ENCODE measurements at places on chromosomes 16 and 17.
A peak's percentile ranks its signal among the peaks of the same experiment; 100 is the strongest.

DNA sequence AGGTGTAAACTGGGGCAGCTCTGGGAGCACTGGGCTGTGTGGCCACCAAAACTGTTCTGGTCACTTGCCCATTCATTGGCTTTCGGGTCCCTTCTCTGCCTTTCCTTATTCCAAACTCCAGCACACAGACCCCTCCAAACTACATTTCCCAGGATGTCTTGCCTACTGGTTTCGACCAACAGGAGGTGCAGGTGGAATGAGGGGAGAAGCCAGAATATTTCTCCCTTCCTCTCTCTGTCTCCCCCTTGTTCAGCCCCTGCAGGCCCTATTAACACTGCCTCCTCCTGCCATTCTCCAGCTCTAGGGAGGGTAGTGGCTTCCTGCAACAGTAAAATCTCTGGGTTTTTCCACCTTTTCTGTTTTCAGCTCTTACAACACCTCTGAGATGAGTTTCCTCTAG lies 13.2 kb upstream of the NAGPA start:
- DNase-seq = no peak

DNA sequence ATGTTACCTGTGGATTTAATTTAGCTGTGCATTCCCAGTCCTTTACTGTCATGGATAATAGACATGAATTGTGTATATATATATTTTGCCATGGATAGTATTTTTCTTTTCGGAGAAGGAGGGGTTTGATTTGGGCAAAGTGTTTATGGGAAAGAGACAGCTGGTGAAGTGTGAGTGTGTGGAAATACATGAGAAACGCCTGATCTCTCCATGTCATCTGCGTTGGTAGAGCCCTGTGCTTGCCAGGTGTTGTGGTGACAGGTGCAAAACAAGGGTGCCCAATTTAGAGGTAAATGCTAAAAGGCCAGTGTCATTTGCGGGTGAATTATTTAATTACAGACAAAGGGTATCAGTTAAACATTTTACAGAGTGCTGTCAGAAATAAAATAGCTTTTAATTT lies 23.4 kb downstream of the NDEL1 start:
- no peak for DNase-seq

- no peak for DNase-seq
These were observed 17.2 kb downstream of the USP7 start for GRCh38 chr16:8946544-8946943.

- no peak for DNase-seq
These were observed 53.3 kb upstream of the KCNJ16 start for GRCh38 chr17:70021726-70022125.

GRCh38 chr17:36697903-36698530 lies 96.6 kb downstream of the MRM1 start:
- DNase-seq = no peak

- DNase-seq = no peak
These were observed 31.7 kb downstream of the IL21R start for GRCh38 chr16:27433636-27434035.

DNA sequence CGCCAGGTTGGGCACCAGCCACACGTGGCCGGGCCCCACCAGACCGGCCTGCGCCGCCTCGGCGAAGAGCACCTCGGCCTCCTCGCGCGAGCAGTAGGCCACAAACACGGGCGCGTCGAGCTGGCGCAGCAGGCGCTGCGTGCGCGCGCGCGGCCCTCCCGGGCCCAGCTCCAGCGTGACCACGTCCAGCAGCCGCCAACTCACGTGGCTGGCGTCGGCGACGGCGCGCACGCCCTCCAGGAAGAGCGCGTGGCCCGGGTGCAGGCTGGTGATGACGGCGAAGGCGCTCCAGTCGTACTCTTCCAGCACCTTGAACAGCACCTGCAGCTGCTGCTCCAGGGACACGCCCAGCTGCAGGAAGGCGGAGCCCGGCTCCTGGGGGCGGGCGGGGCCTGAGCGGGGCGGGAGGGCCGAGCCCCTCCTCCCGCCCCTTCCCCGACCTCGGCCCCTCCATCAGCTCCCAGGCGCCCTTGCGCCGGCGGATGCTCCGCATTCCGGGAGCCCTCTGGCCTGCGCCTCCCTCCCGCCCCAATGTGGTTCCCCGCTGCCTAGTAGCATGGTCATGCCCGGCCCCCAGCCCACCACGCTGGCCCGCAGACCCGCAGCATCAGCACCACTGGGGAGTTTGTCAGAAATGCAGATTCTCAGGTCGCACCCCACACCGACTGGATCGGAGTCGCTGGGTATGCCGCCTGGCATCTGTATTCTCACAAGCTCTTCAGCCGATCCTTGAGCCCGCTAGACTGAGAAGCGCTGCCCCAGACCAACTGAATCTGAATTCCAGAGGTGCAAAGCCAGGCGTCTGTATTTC lies 7.2 kb downstream of the GRIN2C start:
- DNase-seq = peak; percentile 65

DNA sequence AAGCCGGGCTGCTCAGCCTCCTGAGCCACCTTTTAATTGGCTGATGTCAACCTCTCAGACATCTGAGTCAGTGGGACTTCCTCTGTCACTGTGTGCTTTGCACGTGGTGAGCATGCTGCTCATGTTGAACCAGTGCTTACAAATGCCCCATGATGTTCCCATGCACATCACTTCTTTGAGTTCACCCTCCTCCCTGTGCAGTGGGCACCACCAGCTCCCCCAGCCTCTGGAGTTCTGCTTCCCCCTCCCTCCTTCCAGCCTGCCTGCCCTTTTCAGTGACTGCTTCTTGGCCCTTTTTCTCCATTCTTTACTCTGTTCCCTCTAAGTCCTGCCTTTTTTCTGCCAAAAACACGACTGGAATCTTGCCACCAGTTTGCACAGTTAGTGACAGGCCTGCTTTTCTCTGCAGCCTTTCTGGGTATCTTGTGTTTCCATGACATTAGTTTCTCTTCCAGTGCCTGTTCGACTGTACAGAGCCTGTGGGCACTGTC lies 41.6 kb downstream of the USP10 start:
- peak; percentile 23 for DNase-seq

DNA sequence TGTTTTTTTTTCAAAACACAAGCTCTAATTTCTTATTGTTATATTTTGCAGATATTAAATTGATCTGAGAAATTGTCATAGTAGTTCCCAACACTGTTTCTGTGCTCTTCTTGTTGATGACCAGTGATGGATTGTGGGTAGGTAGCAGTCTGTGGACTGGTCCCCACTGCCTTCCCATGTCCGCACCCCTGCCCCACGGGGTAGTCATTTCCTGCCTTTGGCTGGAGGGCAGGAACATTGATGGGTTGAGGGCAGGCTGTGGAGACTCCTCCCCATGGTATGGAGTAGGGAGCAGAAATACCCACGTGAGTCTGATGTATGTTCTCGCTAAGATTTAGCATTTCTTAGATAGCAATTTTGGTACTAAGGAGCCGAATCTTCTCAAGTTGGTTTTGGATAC lies 762.0 kb downstream of the CDH8 start:
- no peak for DNase-seq

- no peak for DNase-seq
These were observed 211.3 kb downstream of the ENGASE start for GRCh38 chr17:79285973-79286372.

GRCh38 chr17:17300624-17301568 lies 2.3 kb upstream of the NT5M start:
- DNase-seq = peak; percentile 48

DNA sequence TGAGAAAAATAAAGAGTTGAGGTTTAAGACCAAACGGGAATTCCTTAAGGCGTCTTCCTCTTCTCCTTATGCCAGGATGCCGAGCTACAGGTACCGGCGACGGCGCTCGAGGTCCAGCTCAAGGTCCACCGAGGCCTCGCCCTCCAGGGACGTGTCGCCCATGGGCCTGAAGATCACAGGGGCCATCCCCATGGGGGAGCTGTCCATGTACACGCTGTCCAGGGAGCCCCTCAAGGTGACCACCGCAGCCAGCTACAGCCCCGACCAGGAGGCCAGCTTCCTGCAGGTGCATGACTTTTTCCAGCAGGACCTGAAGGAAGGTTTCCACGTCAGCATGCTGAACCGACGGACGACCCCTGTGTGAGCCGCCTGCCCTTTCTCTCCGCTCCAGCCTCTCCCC lies 13.7 kb upstream of the CACNG1 start:
- DNase-seq = no peak

GRCh38 chr16:67000384-67001351 lies 12.3 kb downstream of the CES4A start:
- DNase-seq = peak; percentile 60

DNA sequence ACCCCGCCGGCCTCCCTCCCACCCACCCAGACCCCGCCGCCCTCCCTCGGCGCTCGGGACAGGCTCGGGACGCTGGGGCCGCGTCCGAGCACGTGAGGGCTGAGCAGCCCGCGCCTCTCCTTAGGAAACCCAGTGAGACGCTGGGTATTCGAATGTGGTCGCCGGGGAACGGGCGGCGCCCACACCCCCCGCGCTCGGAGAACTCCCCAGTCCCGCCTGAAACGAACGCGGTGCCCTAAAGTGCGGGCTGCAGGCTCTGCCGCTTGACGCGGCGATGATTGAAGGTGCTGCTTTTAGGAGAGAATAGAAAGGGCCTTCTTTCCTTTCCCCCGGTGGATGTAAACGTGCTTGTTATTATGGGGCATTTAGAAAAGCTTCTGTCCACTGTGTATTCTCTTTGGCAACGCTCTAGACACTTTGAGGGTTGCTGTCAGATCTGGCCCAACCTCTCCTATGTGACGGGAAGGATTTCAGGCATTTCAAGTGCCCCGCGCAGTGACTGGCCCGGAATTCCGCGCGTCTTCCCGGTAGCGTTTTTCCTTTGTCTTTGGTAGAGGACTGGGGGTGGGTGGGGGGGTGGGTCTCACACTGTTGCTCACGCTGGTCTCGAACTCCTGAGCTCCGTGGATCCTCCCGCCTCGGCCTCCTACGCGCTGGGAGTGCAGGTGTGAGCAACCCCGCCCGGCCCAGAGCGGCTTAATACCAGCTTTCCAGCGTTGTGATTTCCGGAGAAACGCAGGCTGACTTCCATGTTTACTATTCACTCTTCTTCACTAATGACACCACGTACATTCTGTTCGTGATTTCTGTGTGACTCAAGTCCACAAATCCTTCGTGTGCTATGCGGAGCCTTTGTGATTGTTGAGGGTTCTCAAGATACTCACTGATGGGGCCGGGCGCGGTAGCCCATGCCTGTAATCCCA lies 21.8 kb upstream of the FOXK2 start:
- peak; percentile 43 for DNase-seq

DNA sequence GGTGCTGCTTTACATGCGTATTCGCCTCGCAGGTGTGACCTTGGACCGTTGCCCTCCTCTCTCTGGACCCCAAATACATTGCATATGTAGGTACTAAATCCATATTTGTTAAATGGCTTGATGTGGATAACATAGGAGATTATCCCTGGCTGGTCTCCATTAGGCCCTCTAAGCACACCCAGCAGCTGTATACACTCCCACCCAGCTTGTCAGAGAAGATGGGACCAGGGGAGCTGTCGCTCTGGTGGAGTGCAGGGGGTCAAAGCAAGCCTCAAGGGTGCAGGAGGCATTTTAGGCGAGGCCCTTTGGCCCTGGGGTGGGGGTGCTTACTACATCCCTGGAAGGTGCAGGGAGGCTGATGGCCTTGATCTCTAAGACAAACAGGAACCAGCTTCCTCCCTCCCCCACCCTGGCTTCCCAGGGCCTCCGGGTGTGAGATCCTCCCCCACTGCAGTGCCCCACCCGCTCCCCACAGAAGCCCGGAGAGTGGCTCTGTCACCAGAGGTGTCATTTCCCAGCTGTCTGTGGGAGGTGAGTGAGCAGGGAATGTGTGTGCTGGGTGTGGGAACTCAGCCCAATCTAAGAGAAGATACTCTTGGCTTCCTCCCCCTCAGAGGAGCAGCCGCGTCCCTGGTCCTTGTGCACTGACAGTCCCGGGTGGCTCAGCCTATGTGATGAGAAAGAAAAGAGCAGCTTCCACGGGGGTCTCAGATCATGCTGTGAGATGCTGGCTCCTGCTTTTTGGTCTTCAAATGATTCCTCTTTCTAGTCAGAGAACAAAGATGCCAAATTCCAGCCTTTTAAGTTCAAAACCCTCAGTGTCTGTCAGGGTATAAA lies 1.4 kb upstream of the VAMP2 start:
- peak; percentile 77 for DNase-seq
